ENCODE measurements at places on chromosomes 5 and 9.

DNA sequence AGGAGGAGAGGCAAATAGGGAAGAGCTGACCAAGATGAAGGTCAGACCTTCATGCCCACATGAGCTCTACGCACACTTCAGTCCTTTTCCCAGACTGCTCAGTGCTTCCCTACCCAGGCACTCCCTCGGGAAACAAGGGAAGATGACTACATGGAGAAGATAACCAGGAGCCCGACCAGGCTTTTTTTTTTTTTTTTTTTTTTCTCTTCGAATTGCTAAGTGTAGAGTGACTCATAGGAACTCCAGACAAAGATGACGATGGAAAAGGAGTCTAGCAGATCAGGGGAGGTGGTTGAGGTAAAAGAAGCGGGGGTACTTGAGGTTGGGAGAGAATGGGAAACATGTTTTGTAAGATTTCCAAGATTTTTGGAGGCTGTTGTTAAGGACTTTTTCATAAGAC lies 526.1 kb downstream of the BNC2 start:
- no peak for DNase-seq

- no peak for DNase-seq
These were observed 254.8 kb upstream of the FTMT start for GRCh38 chr5:121596882-121597281.

- DNase-seq, result no peak
These were observed 260.4 kb downstream of the FANCC start for GRCh38 chr9:95057101-95057500.

DNA sequence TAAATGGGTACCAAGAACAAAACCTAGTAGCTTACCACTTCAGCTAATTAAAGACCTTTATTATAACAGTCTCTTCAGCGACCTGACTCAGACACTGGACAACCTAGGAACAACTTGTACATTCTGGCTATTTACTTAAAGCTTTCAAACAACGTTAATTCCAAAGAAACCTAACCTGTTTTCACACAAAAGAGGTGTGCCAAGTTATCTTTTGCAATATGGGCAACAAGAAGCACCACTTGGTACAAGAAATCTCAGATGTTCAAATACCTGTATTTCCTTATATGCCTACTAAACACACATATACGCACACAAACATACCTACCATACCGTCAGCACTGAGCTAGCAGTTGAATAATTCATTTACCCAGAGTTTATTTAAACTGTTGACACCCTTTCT lies 23.0 kb downstream of the RNF145 start:
- no peak for DNase-seq

GRCh38 chr5:72133212-72133990 lies 26.1 kb downstream of the MAP1B start:
- no peak for DNase-seq

- no peak for DNase-seq
These were observed 710 bp downstream of the HSD17B4 start for GRCh38 chr5:119453040-119453373.

DNA sequence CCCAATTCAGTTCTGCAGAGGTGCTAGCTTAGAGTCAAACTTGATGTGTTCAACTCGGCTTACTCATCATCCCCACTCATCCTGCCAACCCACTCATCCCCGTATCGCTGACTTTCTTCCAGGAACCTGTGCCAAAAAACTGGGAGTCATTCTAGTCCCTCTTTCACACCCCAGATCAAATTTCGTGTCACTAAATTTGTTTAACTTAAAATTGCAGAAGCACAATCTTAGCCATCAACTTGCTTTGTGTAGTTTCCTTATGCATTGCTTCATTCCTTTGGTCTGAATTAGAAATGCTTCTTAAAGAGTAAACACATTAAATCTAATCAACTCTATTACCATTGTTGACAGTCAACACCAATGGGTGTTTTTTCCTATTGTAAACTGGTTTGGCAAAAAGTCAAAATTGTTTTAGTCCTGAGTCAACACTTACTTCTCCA lies 162.4 kb downstream of the TTC39B start:
- DNase-seq, result no peak

DNA sequence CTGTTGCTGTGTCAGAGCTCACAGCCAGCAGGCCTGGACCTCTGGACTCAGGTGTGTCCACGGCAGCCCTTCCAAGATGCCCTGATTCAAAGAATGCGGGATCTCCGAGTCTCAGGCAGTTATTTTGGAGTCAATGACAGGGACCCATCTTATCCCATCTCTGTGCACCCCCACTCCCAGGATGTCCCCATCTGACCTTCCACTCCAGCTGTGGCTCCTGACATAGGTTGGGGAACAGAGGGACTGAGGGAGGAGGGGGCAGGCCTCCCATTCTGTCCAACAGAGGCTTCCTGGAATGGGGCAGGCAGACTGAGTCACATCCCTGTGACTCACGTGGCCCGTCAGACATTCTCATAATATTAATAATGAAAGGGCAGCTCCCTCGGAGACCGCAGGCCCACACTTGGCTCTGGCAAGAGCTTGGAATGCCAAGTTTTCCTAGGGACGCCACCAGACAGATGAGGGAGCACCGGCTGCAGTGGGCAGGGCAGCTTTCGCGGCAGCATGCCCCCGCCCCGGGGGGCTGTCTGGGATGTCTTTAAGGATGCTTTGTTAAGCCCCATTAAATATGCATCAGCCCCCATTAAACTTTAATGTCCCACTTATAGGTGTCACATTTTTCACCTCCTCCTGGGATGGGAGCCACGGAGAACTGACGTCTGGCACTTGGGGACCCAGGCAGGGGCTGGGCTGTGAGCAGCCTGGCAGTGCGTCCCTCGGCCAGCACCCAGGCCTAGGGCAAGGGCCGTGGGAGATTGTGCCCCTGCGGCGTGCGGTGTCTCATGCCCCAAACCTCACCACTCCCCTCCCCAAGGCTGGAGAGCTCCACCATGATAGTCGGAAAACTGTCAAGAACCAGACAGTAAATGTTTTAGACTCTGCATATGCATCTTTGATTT lies 23.6 kb upstream of the FIBCD1 start:
- DNase-seq, result no peak

- no peak for DNase-seq
These were observed 249.2 kb upstream of the IRX2 start for GRCh38 chr5:3000631-3001030.

- DNase-seq, result no peak
These were observed 210.5 kb downstream of the KDM4C start for GRCh38 chr9:6968271-6968670.

DNA sequence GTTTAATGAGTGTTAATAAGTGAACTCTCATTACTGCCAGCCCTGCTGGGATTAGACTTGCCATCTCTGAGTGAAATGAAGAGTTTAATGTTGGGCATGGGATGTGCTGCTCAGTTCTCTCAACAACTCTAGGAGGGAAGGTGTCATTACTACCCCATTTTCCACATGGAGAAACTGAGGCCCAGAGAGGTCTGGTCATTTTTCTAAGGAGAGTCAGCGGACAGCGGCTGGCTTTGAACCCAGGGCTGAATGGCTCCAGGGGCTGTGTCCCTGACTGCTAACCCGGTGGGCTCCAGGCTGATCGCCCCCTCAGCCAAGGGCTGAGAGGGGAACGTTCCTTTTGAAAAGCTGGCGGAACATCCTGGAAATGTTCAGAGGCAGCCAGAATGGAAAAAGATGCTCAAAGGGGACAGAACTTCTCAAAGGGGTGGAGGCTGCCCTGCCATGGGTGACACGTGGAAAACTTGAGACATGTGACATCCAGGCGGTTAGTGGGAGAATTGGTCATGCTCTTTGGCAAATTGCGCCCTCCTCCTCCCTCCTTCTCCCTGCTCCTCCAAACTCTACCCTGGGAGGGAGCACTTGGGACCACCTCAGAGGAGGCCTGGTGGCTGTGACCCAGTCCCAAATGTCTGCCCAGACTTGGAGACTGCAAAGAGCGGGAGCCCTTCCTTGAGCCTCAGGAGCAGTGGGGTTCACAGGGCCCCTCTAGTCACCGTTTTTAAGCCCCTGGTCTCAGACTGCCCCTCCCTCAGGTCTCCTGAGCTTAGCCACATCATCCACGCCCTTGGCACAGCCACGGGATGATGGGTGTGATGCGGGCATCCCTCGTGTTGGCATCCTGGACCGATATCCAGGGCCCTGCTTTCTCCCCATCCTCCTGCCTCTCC lies 28.7 kb downstream of the DNM1 start:
- no peak for DNase-seq

DNA sequence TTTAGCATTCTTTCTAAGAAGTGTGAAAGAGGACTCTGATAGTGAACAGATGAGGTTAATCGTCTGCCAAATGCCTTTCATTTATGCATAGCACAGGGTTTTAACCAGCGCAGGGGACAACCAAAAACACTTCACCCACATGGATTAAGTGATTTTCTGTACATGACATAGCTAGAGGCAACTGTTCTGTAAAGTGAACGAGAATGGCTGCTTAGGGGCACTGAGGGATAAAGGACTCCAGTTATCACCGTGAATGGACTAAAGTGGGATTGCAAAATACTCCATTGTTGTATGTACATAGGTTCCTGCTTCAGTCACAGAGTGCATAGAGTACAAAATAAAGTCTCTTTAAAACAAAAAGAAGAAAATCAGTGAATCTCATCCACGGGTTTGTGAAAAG lies 456.8 kb downstream of the DMAC1 start:
- DNase-seq, result no peak

DNA sequence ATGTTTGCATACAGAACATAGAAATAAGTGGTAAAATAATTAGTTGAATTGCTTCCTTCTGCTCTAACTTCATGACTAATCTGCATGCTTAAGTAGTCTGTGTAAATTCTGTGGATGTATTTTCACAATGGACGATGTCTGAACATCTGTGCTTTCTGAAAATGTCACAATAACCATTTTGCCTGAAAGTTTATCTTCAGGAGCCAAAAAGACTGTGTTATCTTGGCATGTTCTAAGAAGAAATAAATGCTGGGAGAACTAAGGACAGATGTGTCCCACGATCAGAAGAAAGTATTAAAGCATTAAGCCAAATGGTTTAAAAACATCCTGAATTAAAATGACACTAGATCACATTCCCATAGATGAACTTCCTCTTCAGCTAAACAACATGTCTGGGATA lies 397.6 kb downstream of the SPOCK1 start:
- DNase-seq, result no peak

DNA sequence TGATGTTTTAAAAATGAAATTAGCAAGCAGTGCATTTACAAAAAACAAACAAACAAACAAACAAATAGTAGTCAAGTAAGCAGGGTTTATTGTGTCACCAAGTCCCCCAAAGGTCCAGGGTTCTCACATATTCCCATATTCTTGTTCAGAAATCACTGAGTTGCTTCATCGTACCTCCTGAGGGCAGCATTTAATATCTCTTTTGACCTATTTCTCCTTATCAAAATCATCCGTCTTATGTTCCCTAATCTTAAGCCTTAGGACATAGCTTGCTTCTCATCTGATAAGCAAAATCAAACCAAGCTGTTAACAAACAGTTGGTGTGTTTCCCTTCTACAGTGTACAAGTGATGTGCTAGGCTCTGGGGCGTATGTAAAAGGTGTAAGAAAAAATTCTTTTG lies 109.5 kb upstream of the MAN2A1 start:
- DNase-seq, result no peak

GRCh38 chr9:75378926-75379325 lies 290.6 kb downstream of the OSTF1 start:
- no peak for DNase-seq

DNA sequence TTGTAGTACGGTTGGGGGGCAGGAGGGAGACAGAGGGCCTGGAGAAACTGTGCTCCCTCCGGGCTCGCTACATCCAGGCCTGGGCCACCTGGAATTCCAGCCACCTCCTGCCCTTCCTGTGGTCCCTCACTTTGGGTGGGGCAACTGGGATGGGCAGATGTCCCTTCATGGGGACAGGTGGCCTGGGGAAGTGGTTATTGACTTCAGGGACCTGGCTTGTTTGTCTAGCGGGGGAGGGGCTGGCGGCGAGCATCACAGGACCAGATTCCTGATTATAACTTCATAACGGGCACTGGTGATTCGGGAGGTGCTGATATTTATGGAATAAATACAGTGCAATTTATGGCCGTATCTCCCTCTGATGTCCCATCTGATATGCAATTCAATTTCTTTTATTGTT lies 20.1 kb upstream of the LAMC3 start:
- DNase-seq, result no peak
